Upper lobe of right lung (tissue), 1 donor: ENCODE measurements at places on chromosomes 1 and 21. TPM values are rescaled to one million over a fixed set of nuclear protein-coding genes. Genes with fewer than 3 reads are reported as not detected.

Gene MNDA
- 45.5 TPM for total RNA-seq

Gene TLR5
- total RNA-seq = 22.3 TPM

Gene C4BPA
- total RNA-seq = 175 TPM

DNA sequence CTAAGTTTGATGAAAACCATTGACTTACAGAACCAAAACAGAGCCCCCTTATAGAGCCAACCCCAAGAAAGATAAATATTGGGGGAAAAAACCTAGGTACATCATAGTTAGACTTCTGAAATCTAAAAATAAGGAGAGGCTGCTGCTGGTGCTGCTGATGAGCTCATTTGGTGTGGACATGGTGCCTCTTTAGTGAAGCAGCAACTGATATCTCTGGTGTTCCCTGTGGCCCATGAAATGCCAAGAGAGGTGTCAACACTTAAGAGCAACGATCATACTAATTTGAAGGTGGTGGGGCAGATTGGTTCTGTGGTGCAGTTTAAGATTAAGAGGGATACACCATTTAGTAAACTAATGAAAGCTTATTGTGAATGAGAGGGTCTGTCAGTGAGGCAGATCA is 35.9 kb downstream of the ST3GAL3 start:
- DNase-seq = no peak

DNA sequence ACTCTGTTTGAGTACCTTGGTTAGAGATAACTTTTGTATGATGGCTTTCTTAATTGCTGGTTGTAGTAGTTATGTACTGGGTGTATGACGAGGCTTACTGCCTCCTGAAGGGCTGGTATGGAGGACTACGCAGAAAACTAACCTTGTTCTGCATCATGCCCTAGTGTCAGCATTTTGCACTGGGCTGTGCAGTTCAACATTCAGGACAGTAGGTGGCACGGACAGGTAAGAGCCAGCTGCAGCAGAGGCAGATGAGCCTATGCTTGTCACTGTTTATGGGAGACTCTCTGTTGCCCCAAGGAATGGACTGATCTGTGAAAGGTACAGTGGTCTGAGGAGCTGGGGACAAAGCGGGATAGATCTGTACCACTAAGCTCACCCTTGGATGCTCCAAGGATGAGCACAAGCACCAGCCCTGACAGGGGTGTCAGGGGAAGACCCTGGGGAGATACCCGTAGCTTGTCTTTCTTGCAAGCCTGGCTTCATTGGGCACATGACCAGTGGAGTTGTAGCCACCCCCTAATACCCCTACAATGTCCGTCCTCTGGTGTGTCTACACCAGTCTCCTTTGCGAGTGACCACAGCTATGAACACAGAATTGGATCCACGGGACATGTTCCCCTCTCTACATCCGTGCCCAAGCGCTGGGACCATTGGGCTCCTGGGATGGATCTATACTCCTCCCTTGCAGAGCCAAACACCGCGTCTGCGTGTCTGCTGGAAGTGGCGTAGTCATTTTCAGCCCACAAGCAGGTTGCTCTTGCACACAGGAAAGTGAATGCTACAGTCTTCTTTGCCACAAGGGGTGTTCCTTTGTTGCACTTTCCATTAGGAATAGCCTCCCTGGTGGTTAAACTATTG is 51.1 kb upstream of the CFHR3 start:
- DNase-seq = no peak

GRCh38 chr21:42236693-42237092 is 17.8 kb downstream of the ABCG1 start:
- no peak for DNase-seq

DNA sequence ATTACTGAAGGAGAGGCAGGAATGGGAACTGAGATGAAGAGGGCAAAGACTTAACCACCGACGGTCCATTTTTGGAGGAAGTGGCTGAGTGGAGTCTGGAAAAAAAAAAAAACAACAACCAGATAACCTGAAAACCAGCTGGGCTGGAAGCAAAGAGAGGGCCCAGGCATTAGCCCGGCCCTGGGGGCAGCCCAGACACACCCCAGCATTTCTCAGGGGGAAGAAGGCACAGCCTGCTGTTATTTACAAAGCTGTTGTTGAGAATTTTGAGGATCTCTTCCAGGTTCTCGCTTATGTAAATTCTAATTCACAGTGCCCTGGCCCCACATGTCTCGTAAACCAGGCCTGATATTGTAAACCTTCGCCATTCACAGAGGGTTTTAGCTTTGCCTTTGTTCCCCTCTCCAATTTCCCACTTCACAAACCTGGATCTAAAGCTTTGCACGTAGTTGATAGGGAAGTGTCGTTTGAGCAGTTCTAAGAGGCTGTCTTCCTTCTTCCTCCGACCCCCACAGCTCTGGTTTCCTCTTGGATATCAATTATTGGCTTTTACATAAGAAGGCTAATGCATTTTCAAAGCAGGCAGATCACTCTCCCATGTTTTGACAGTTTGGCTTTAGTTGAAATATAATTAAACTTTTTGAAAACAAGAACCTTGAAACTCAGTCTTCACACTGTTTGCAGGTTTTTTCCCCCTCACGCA is 161.8 kb upstream of the IRF2BP2 start:
- no peak for DNase-seq

- no peak for DNase-seq
Measured at GRCh38 chr1:42430286-42431135, 25.3 kb downstream of the ZMYND12 start.

Gene NKAIN1
- total RNA-seq = not detected

DNA sequence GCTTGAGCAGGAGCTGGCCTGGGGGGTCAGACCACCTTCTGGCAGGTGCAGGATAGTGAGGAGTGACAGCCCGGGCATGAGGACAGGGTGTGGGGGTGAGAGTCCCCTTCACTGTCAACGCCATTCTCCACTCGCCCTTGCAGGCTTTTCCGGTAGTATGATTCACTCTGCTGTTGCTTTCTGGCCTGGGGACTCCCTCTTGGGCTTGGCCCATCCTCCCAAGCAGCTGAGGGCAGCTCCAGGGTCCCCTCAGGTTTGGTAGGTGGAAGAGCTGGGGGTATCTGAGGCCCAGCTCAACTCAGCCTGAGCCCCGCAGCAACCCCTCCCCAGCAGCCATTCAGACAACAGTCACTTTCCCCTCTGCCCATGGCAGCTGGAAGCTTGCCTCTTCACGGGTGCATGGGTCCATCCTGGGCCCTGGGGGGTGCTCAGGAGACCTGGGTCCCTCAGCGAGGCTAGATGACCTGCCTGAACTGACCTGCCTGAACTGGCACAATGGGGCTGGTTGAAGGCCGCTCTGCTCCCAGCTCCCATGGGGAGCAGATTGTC is 1.3 kb downstream of the CLDN19 start:
- no peak for DNase-seq

GRCh38 chr1:190273161-190273560 is 204.5 kb downstream of the BRINP3 start:
- no peak for DNase-seq

GRCh38 chr1:97634758-97635157 is 286.1 kb downstream of the DPYD start:
- no peak for DNase-seq

GRCh38 chr1:177620636-177621190 is 349.1 kb downstream of the SEC16B start:
- DNase-seq = no peak

DNA sequence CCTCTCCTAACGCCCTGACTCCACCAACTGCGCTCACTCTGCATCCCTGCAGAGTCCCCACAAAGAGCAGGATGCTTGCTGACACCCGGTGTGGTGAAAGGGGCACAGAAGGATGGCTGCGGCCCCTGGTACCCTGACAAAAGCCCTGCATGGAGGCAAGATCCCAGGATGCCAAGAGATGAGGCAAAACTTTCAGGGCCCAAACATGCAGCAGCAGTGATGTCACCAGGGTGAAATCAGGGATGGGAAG is 36.6 kb downstream of the SLC9A1 start:
- DNase-seq = no peak

Gene GUCA2B
- not detected for total RNA-seq

Gene CELA3A
- not detected for total RNA-seq

GRCh38 chr1:3992103-3992556 is 92.1 kb upstream of the C1orf174 start:
- DNase-seq = no peak

DNA sequence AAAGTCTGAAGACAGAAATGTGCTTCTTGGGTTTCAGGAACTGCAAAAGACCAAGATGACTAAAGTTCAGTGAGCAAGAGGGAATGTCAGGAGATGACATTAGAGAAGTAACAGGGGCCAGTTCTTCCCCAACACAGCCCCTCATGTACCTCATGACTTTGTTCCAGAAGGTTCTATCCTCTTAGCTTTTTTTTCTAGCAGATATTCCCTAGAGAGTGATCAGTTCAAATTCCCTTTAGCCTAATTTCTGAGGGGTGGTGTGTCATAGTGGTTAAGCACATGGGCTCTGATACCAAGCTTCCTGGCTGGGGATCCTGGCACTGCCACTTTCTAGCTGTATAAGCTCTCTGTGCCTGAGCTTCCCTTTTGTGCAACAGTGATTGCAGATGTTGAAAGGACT is 108.0 kb downstream of the LBR start:
- DNase-seq = no peak

- peak; percentile 44 for DNase-seq
Measured at GRCh38 chr21:42537106-42537742, 23.6 kb downstream of the SLC37A1 start.

- DNase-seq = no peak
Measured at GRCh38 chr1:244137725-244138124, 86.6 kb downstream of the ZBTB18 start.

Gene PTGER3
- total RNA-seq = 2.7 TPM
